ENCODE measurements at places on chromosomes 12 and 14. TPM values are rescaled to one million over a fixed set of nuclear protein-coding genes. Genes with fewer than 3 reads are reported as not detected.

DNA sequence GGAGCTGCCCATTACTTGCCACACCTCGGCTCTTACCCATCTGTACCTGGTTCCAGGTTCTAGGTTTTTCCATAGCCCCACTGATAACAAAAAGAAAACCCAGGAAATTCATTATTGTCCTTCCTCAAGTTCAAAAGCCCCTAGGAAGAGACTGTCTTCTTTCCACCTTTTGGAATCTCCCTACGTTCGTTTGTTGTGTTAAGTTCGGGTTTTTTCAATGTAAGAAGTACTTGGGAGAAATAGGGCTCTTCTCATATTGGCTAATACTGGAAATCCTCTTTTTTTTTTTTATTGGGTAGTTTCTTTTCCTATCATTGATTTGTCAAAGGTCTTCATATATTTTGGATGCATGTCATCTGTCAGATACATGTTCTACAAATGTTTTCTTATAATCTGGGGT, 17.3 kb downstream of the SLC15A5 start:
- DNase-seq, result no peak

DNA sequence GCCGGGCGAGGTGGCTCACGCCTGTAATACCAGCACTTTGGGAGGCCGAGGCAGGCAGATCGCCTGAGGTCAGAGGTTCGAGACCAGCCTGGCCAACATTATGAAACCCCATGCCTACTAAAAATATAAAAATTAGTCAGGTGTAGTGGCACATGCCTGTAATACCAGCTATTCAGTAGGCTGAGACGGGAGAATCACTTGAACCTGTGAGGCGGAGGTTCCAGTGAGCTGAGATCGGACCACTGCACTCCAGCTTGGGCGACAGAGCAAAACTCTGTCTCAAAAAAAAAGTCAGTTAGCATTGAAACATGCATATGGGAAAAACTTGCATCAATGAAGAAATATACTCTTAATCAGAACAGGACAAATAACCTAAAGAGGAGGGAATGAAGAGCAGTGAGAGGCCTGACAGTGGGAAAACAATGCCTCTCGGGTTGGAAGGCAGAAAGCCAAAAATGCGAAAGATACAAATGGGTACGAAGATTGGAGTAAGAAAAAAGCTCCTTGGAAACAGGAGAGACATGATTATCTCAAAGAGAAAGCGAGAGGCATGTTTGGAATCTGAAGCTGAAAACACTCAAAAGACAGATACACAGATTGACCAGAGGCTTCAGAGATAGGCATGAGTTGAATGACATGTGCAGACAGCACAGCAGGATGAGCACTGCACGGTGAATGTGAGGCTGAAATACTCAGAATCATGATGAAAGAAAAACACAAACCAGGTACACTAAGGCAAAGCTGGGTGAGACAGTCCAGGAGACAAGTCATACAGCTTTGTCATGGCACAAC, 30.6 kb downstream of the RESF1 start:
- no peak for DNase-seq

- DNase-seq, result no peak
Observed at GRCh38 chr14:68308726-68309520, 483.9 kb downstream of the ZFP36L1 start.

Gene LPAR5
- total RNA-seq, result 1.7 TPM

GRCh38 chr12:91106283-91106682, 5.0 kb downstream of the LUM start:
- DNase-seq, result no peak

GRCh38 chr12:5038781-5039311, 4.8 kb upstream of the KCNA5 start:
- DNase-seq, result no peak

Gene DPPA3
- not detected for total RNA-seq

Gene SIX1
- total RNA-seq, result 0.50 TPM

Gene PLCZ1
- total RNA-seq, result 0.83 TPM

Gene PPFIBP1
- 79.0 TPM for total RNA-seq

- no peak for DNase-seq
Observed at GRCh38 chr12:132551641-132552031, 58.7 kb downstream of the LRCOL1 start.

Gene SLC17A8
- not detected for total RNA-seq

Gene OASL
- 0.75 TPM for total RNA-seq

DNA sequence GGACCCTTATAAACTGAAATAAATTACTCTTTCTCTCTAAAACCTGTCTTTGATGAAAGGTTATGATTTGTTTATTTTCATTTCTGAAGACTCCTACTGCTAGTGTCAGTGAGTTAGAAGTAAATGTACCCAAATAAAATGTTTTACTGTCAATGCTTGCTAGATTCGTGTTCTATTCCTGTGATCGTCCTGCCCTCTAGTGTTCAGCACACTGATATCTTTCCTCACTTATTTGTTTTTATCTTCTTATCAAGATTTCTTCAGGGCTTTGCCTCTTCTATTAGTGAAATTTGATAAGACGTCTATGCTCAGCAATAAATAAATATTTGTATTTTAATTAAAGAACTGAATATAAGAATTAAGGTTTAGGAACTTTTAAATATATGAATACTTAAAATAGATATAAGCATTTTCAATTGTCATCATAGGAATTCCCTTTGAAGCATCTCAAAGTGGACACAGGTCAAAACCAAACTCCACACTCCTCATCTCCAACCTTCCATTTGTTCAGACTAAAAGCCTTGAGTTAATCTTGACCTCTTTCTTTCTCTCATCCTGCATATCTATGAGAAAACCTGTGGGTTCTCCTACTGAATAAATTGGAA, 75.8 kb downstream of the C12orf50 start:
- no peak for DNase-seq

Gene WSCD2
- total RNA-seq, result 24.7 TPM

DNA sequence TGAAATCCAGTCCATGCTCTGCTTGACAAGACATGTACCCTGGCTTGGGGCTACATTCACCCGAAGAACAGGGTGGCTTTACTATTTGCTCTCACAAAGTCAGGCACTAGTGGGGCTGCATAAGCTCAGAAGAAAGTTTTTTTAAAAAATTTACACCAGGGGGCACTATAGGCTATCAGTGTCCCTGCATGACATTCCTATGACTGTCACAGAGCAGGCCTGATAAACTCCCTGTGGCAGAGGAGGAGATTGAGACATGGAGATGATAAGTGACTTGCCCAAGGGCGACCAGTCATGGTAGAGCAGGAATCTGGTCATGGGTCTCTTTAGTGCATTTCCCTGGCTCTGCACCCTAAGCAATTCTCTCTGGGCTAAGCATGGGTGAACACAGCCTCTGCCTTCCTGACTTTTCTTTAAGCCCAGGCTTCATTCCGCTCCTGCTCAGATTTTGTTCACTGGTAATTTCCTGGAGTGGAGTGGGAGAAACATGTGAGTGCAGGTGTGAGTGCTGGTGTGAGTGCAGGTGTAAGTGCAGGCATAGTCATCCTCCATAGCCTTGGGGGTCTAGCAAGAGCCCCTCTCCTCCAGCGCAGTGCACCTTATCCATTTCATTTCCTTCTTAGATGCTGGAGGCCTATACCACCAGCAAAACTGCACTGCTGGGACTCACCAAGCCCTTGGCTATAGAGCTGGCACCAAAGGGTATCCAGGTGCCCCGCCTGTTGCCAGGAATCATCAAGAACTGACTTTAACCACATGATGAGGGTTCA, 91.6 kb downstream of the DHRS2 start:
- no peak for DNase-seq

DNA sequence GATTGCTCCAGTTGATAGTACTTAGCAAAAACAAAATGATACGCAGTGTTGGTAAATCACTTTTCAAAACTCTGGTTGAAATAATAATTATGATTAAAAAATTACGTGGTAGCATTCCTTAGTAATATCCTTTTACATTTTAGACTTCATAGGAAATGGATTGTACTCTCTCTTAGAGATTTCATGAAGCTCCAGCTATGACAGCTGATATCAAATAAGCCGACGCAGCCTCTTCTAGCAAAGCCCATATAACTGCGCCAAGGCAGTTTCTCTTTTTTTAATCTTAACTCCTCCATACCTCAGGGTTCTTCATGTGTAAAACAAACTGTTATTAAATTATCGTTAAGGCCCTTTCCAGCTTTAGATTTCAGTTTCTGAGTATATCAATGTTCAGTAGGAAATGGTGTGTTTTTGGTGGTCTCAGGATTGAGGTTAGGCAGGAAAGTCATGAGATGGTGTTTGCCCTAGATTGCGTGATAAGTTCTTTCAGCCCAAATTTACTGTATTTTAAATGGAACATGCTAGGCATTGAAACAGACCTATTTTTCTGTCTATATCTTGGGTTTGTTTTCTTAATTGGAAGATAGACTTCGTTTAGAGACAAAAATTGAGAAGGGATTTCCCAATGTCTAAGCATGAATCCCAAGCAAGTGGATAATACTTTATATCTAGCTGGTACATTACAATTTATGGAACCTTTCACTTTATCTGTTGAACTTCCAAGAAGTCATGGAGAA, 902 bp upstream of the CFL2 start:
- no peak for DNase-seq

Gene P2RX4
- total RNA-seq, result 26.9 TPM

Gene DBX2
- not detected for total RNA-seq

- no peak for DNase-seq
Observed at GRCh38 chr14:78162202-78162601, 8.0 kb upstream of the NRXN3 start.

DNA sequence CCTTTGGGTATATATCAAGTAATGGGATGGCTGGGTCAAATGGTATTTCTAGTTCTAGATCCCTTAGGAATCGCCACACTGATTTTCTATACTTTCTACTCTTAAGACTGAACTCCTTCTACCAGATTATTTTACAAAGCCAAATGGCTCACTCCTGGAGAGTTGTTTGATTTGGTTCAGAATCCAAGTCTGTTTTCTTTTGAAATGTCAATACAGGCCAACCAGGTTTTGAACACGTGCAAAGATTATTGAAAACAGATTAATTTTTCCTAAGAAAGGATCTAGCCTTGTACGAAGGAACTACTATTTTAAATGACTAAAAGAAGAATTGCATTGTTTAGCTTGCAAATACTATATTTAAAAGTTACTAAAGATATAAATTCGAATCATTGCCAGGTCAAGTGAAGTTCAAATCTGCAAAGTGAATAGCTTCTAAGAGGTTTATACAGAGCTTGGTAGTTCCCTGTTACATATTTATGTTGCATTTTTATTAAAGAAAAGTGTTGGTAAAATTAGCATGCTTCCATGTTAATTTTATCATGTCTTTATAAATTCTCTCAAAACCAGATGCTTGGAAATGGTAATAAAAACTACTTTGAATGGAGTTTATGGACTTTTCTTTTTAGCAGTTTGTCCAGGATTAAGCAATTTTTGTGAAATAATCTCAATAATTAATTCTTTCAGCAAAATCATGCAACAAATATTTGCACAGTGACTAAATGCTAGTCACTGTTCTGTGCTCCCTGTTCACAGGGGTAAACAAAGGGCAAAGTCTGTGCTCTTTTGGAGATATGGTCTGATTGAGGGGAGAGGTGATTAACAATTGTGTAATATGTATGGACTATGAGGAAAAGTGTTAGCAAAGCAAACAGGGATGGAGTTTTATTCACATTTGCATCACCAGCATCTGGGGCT, 38.9 kb downstream of the GPR65 start:
- DNase-seq, result no peak

GRCh38 chr14:62706217-62706616, 339.0 kb downstream of the KCNH5 start:
- no peak for DNase-seq

DNA sequence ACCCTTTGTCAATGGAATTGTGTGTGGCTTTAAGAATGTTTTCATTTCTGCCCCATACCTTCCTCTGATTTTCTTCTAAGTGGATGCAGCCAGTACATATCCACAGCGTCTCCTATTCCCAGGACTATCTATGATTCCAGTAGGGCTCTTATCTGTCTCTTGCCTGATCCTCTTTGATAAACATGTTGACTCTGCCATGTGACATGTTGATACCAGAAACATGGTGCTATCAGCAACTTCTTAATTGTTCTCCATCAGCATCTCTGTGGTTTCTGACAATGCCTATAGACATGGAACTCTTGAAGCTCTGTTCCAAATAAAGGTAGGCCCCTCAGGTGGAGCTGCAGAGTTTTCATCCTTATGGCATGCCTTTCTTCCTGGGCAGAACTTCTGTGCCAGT, 11.6 kb upstream of the OR4L1 start:
- no peak for DNase-seq

Gene OAS2
- total RNA-seq, result 6.5 TPM

Gene SLC25A47
- total RNA-seq, result not detected

Gene MUCL1
- total RNA-seq, result not detected

DNA sequence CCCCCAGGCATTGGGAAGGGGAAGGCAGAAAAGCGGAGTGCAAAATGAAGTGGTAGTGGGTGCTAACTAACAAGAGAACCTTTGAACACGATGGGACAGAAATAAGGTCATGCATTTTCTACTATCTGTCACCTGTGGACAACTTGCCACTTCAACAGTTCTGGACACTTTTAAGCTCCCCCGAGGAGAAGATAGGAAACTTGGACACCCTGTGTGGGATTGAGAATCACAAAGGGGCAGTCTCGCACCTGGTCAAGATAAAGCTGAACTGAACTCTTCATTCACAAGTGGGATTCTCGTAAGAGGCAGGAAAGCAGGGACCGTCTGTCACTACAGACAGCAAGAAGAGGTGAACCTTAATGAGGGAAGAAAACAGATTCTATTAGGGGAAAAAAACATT, 51.6 kb downstream of the EIF2S3B start:
- DNase-seq, result no peak

DNA sequence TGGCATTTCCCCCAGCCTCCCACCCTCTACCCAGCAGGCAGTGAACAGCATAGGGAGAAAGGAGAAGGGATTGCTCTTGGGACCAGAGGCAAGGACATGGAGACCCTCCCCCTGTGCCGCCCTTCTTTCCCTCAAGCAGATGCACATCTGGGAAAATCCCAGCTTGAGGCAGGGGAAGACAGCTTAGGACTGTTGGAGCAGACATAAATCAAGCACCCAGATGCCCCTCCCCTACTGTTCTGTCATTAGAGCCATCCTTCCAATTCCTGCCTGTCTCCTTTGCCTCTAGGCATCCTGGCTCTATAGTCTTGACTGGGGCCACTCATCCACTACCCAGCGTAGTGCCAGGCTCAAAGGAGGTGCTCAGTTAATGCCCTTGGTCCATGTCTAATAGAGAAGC, 7.5 kb upstream of the CISTR start:
- DNase-seq, result no peak

DNA sequence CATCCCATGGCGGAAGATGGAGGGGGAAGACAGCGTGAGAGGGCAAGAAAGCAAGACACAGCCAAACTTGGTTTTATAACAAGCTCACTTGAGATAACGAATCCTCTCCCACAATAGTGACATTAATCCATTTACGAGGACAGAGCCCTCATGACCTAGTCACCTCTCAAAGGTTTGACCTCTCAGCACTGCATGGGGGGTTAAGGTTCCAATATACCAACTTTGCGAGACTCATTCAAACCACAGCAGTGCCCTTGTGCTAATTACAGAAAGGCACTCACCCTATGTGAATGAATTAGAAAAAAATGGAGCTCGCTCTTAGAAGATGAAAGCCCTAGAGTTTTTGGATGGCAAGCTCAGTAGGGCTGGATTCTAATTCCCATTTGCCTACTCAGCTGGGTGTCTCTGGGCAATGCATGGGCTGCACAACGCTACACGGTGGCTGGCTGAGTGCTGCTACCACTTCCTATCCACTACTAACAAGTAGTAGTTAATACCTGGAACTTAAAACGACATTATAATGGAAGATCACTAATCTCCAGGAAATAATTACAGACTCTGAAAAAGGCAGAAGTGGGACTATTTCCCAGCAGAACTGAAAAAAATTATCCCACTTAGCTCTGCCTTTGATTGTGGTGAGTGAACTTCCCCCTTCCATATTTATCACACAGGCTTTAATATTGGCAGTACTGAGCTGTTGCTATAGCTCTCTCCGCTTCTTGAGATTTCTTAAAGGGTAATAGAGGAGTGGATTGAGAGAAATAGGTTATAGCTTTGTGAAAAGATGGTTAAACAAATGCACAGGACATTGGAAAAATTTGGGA, 27.5 kb downstream of the TESPA1 start:
- DNase-seq, result no peak

Gene CERS5
- total RNA-seq, result 23.0 TPM

Data from esophagus muscularis mucosa (tissue), 4 donors.